ENCODE measurements at places on chromosomes 5 and 9. TPM values are rescaled to one million over a fixed set of nuclear protein-coding genes. Genes with fewer than 3 reads are reported as not detected.

Gene ANXA2R
- 1.0 TPM for total RNA-seq

Gene COL15A1
- not detected for total RNA-seq

Gene GPX3
- total RNA-seq: not detected

Gene PHYHD1
- total RNA-seq: 4.7 TPM

Gene SET
- total RNA-seq: 484 TPM

Gene MRPL36
- 47.2 TPM for total RNA-seq

Gene SLC22A5
- 11.5 TPM for total RNA-seq

Gene PCDHGA2
- 3.0 TPM for total RNA-seq

Gene COL23A1
- 0.21 TPM for total RNA-seq

Gene SHC3
- total RNA-seq: 0.08 TPM

Gene PCDHA1
- total RNA-seq: not detected

Gene PCDHGA1
- total RNA-seq: 0.19 TPM

Gene TTC23L
- total RNA-seq: 0.17 TPM

Gene HTR4
- total RNA-seq: not detected

Gene SLC6A18
- not detected for total RNA-seq

Gene PRDM9
- not detected for total RNA-seq

Gene SLC9A3
- 1.0 TPM for total RNA-seq

All from mammary epithelial cell (primary cell).